ENCODE measurements at places on chromosomes 5 and 9.
A peak's percentile ranks its signal among the peaks of the same experiment; 100 is the strongest.

- no peak for DNase-seq
Observed at GRCh38 chr5:166991601-166992000, 1299.8 kb upstream of the WWC1 start.

DNA sequence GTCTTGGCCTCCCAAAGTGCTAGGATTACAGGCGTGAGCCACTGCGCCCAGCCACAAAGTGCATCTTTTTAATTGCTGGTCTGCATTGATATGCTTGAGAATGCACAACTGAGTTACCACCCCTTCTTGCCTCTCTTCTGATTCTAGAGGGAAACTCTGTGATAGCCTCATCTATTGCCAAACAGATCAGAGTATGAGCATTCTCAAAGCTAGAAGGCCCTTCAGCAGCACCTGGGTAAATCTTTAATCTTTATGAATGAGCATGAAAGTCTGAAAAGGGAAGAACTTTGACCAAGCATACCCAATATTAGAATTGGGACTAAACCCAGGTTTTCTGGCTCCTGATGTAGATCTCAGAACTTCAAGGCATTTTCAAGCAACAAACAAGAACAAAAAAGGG lies 298.3 kb upstream of the TNC start:
- DNase-seq, result no peak

DNA sequence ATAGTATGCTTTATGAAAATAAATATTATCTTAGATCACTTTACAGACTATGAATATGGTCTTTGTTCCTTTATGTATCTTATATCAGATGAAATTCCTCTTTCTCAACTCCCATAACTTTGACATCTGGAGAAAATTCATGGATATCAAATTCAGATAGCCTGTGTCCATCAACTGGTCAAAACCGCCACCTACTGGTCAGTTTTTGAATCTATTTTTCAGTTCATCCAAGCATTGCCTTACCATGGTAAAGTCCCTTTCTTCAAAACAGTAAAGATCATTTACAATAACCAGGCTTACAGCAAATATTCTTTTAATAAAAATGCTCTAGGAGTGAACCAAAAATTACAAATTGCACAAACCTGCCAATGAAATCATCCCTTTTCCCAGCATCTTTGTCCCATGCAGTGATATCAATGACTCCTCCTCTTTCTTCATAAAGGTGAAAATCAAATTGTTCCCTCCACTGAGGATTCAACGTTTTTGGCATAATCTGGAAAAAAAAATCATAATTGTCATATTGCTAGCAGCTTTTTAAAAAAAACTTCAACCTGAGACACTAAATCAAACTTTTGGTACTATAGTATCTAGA lies 290.5 kb downstream of the SLF1 start:
- peak; percentile 2 for DNase-seq

GRCh38 chr5:54643685-54644106 lies 126.1 kb downstream of the SNX18 start:
- DNase-seq, result no peak

- no peak for DNase-seq
Observed at GRCh38 chr9:111096051-111096450, 57.8 kb upstream of the LPAR1 start.

- no peak for DNase-seq
Observed at GRCh38 chr9:81393985-81394811, 295.1 kb downstream of the TLE1 start.

GRCh38 chr5:168305281-168305680 lies 13.8 kb downstream of the WWC1 start:
- DNase-seq, result no peak

GRCh38 chr9:136793086-136793946 lies 2.2 kb downstream of the TMEM141 start:
- no peak for DNase-seq

- DNase-seq, result no peak
Observed at GRCh38 chr9:135032868-135033460, 54.5 kb upstream of the OLFM1 start.

GRCh38 chr5:77645158-77645994 lies 6.9 kb upstream of the OTP start:
- DNase-seq, result peak; percentile 57

DNA sequence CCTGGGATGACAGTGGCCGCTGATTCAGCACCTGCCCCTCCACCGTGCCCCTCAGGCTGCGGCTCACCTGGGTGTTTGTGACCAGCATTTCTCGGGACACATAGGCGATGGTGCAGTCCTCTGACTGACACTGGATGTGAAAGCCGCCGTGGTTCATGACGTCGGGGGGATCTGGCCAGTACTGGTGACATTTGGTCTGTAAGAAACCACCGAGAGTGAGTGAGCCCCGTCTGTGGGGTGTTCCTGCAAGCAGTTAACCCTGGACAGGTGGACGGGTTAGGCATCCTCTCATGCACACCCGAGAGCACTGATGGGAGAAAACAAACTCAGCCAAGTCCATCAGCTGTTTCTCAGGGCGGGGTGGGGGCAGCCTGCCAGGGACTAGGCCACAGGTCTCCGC lies 62.5 kb upstream of the EPB41L4B start:
- DNase-seq, result no peak

DNA sequence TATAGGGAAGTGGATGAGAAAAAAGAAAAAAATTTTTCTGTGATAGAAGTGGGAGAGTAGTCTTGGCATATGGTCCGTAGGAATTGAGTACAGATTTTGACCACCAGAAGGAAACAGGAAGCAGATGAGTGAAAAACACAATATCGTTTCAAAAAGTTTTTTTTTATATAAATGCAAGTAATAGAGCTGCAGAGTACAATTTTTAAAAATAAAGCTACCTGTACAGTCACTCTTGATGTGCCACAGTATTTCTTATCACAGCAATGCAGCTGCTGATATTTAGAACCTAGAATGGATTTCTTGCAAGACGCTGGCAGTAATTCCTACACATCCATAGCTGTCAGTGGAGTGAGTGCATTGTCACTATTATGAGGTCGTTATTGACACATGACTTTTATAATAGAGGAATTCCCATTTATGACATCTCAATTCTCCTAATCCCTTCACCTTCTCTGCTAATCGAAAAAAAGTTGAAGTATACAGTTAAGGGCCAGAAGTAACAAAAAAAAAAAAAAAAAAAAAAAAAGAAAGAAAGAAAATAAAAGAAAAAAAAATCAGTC lies 477.7 kb downstream of the TAF11L14 start:
- no peak for DNase-seq

- no peak for DNase-seq
Observed at GRCh38 chr5:176416965-176417364, 626 bp upstream of the CLTB start.

GRCh38 chr9:111897601-111898137 lies 1.1 kb downstream of the UGCG start:
- no peak for DNase-seq

DNA sequence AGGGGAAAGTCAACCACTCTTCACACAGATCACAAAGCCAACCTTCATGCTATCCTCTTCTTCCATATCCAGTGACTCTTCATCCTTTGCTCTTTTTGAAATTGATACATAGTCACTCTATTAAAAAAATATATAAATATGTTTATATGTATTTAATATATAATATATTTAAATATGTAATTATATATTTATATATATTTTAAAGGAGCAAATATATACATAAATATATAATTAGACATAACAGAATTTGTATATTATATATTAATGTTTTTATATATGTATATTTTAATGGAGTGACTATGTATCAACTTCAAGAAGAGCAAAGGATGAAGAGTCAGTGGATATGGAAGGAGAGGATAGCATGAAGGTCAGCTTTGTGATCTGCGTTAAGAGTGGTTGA lies 374.9 kb downstream of the CDH9 start:
- DNase-seq, result no peak

- no peak for DNase-seq
Observed at GRCh38 chr5:73507062-73507461, 8.8 kb downstream of the BTF3 start.

DNA sequence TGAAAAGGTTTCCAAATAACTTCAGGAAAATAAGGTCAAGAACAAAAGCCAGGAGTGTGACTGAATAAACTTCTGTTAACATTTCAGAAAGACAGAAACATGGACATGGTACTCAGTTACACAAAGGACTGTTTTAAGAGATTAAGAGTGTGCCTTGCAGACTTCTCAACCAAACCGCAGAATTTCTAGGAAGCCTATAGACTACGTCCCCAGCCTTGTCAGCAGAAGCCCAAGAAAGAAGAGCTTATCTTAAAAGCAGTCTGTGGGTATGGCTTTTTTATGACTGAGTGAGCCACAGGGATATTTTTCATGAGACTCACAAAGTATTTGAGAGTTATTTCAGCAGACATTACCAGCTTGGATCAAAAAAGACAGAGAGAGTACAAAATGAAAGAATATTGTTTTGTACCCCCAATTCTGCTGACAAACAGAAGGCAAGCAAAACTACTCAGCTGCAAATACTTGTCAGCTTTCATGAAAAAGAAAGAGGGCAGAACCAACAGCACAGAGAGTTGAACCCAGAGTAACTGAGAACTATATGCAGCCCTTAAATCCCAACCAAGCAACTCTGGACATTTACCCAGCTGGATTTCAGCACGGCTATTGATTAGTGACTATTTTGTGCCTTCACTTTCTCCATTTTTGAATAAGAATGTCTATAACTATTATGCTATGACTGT lies 711.0 kb upstream of the CTNND2 start:
- no peak for DNase-seq

DNA sequence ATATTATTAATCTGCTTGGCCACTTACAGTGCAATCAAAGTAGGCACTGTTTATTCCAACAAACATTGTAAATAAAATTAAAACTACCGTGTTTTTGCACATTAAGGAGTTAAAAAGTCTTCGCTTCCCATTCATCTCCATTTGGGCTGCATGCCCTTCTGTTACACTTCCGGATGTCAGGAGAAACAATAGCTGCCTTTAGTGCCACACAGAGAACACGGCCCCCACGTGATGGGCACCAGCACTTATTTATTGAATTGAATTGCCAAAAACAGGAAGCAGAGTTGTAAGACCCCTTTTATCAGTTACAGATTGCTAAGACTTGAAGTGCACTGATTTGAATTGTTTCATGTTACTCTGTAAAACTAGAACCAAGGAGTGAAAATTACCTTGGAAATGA lies 80.4 kb downstream of the LHFPL2 start:
- DNase-seq, result no peak

GRCh38 chr5:10556289-10556807 lies 7.5 kb upstream of the ANKRD33B start:
- DNase-seq, result no peak

GRCh38 chr5:54695198-54695966 lies 177.8 kb downstream of the SNX18 start:
- DNase-seq, result no peak

- DNase-seq, result no peak
Observed at GRCh38 chr9:82571540-82571939, 491.4 kb downstream of the RASEF start.

- no peak for DNase-seq
Observed at GRCh38 chr5:34957857-34958690, 28.7 kb downstream of the DNAJC21 start.

DNA sequence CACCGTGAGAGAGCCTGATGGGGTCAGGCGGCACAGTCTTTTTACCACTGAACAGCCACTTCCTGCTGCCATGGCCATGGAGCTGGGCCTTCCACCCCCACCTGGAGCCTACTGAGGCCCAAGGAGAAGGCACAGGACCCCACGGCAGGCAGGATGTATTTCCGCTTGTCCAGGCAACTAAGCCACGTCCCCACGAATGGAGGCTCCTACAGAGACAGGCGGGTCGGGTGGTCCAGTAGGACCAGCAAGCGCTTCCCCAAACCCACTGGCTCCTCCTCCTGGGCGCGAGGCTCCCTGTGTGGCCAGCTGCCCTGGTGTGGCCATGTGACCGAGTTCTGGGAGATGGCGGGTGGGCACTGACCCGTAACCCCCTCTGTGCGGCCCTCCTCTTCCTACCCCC lies 66.5 kb downstream of the SECISBP2 start:
- no peak for DNase-seq

DNA sequence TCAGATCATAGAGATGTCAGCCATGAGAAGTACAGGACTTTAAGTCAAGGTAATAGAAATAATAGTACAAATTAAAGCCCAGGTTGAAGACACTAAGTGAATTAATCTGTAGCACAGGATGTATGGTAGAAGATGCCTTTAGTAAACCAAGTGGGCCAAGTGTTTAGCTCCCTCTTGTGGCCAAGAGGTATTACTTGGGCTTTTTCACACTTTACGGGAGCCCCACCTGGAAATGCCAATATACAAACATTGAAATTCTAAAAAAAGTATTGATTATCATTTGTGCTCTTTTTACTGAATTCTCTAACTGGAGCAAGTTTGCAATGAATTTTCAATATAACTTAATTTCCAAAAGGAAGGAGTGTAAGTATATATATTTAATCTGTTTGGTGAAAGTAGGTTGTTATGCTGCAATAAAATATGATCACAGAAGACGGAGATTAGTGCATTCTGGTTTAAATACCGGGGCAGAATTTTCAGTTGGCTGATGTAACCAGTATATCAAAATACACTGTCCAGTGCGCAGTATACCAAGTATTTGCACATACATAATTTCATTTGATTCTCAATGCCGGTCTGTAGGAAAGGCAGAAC lies 84.7 kb downstream of the PARP8 start:
- peak; percentile 2 for DNase-seq

DNA sequence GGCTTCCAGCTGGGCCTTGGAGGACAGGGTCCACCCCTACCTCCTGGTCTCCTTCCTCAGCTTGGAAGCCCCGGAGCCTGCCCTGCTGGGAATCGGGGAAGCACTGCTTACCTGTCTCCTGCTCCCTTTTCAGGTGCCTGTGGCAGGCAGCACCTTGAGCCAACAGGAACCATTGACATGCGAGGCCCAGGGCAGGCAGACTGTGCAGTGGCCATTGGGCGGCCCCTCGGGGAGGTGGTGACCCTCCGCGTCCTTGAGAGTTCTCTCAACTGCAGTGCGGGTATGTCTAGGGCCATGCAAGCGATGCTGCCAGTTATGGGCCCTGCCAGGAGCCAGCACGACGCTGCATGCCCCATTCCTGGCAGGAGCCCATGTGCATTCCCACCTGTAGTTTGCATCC lies 3.8 kb upstream of the CACFD1 start:
- DNase-seq, result no peak

- DNase-seq, result peak; percentile 25
Observed at GRCh38 chr9:129584136-129584535, 36.8 kb downstream of the C9orf50 start.

GRCh38 chr9:5510360-5510931 lies at the start of gene PDCD1LG2:
PDCD1LG2 (plus strand) TSS chr9:5510531; CDS start chr9:5522547, 12,016 bp downstream.
- DNase-seq, result no peak

GRCh38 chr9:98256756-98257155 lies 1.3 kb upstream of the TBC1D2 start:
- DNase-seq, result peak; percentile 4

- no peak for DNase-seq
Observed at GRCh38 chr9:80720579-80720978, 968.8 kb downstream of the TLE1 start.

- DNase-seq, result no peak
Observed at GRCh38 chr9:114745108-114745848, 60.6 kb downstream of the TNFSF15 start.

GRCh38 chr9:107862881-107863280 lies 373.3 kb upstream of the KLF4 start:
- no peak for DNase-seq
